ENCODE measurements at places on chromosomes 6 and 20. TPM values are rescaled to one million over a fixed set of nuclear protein-coding genes. Genes with fewer than 3 reads are reported as not detected.
A peak's percentile ranks its signal among the peaks of the same experiment; 100 is the strongest.

DNA sequence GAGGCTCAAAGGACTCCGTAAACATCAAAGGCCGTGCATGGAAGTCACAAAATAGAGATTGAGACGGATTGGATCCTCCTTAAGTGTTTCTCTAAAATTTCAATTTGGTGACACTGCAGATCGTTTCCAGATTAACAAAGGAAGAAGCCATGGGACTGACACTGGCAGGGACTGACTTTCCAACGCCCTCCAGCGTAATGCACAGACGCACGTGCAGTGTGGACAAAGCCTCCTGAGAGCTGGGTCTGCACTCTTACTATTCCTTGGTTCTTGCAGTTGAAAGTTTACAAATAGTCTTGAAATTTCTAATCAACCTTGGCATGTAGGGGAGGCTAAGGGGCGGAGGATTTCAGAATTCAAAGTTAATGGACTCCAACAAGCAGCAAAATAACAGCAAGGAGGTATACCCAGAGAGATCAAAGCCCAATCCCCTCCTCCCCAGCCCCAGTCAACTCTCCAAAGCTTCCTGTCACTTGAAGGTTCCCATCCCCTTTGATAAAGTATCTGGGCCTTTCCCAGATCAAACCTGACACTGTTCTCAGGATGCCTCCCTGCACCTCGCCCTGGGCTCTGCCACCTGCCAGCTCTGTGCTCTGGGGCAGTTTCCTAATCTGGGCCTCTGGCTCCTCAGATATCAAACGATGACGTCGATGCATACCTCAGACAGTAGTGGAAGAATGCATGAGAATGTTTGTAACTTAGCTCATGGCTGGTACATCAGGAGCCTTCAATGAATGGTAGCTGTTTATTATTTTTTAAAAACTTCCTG, 106.5 kb upstream of the TRAF3IP2 start:
- peak; percentile 55 for DNase-seq

DNA sequence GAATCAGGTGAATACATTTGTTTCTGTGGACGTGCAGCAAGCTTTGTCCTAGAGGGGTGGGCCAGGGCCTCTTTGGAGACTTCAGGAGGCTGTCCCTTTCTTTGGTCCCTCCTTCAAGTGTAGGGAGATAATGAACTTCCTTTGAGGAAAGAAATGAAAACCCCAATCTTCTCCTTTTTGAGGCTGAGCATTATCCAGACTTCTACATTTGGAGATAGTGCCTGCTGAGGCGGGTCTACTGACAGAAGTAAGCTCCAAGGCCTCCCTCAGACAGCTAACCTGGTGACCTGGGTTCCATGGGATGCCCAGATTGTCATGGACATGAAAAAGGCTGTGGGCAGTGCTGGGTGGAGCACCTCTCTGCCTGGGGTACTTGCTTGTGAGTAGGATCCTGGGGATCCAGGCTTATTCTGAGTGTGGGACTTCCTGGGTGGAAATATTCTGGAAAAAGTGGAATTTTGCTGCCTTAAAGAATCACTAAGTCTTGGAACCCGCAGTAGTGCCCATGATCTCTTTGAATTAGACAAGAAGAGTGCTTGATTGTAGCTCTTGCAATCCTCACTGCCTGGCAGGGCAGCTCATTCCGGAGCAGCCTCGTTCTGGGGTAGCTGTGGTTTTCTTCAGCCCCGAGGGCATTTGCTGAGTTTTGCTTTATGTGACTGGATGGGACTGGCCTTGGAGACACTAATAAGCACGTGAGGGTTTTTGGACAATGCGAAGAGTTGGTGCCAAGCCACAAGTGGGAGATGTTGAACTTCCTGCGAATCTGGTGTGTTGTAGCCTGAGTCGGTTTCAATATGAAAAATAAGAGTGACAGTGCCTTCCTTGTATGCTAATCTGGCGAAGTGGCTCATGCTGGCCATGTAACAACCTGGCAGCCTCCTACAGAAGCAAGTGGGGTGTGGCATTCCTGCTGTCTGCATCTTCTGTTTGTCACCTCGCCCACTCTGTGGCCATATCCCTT, 28.1 kb downstream of the SNRNP48 start:
- peak; percentile 5 for DNase-seq

GRCh38 chr20:62846166-62846890, 15.3 kb downstream of the TCFL5 start:
- no peak for DNase-seq

- DNase-seq = no peak
Measured at GRCh38 chr6:41187924-41188886, 12.7 kb downstream of the TREML2 start.

GRCh38 chr6:125955973-125956372, 597 bp upstream of the HINT3 start:
- DNase-seq = no peak

Gene COX7A2
- total RNA-seq = 43.1 TPM

GRCh38 chr6:15754035-15754705, 91.3 kb upstream of the DTNBP1 start:
- peak; percentile 17 for DNase-seq

- DNase-seq = no peak
Measured at GRCh38 chr6:3594201-3594600, 137.4 kb upstream of the SLC22A23 start.

Gene HRH3
- total RNA-seq = not detected

DNA sequence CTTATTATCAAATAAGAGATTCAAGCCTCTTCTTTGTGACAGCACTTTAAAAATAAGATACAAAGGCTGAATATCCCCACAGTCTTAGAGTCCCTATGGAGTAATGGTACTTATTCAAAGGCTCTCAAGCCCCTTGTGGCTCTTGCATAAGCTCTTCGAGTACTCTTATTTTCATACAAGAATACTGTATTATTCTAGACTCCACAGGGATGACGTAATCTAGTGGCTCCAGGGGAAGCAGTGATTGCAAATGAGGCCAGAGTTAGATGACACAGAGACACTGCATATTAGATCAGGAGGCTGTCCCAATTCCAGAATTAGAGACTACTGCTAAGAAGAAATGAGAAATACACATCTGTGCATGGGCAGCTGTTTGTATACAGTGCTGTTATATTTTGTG, 1195.9 kb upstream of the MAP3K7 start:
- peak; percentile 22 for DNase-seq

DNA sequence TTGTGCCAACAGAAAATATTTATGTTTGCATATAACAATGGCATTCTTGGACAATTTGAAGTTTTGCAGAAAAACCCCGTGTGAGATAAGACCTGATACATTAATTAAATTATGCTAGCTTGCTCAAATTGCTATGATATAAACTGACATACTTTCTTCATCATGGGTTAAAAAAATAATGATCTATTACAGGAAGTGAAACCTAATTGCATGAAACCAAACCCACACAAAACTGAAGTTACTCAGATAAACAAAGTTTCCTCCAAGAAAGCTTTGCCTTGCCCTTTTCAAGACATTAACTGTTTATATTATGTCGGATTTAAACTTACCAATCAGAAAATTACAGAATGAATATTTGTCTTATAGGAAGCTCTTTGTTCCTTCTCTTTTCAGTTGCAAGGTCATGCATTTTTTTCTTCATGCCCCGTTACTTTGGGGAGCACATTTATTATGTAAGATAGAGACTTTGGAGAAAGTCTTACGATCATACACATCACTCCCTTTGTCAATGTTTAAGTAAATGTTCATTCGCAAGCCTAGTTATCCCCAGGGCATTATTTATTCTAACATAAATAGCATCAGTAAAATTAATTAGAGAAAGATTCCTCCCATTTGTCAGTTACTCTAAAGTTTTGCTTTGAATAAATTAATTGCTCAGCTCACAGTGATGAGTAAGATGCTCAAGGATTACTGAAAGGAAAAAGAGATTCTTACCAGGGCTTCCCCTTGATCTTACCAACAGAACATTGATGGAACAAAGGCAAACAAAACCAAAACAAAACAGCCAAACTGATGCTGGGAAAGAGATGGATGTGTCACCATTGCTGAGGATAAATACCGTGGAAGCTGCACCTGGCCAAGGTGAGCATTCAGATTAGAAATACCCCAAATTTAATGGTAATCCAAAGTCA, 14.8 kb upstream of the TMEM244 start:
- DNase-seq = no peak

- no peak for DNase-seq
Measured at GRCh38 chr6:35037664-35038038, 103.5 kb downstream of the TCP11 start.

Gene SLC26A8
- 0.34 TPM for total RNA-seq

- no peak for DNase-seq
Measured at GRCh38 chr6:158457131-158457530, 102.8 kb upstream of the TMEM181 start.

- no peak for DNase-seq
Measured at GRCh38 chr6:92790381-92790780, 629.0 kb downstream of the EPHA7 start.

- no peak for DNase-seq
Measured at GRCh38 chr20:48804300-48804980, 23.4 kb downstream of the PREX1 start.

- no peak for DNase-seq
Measured at GRCh38 chr20:22775256-22775655, 190.9 kb upstream of the FOXA2 start.

DNA sequence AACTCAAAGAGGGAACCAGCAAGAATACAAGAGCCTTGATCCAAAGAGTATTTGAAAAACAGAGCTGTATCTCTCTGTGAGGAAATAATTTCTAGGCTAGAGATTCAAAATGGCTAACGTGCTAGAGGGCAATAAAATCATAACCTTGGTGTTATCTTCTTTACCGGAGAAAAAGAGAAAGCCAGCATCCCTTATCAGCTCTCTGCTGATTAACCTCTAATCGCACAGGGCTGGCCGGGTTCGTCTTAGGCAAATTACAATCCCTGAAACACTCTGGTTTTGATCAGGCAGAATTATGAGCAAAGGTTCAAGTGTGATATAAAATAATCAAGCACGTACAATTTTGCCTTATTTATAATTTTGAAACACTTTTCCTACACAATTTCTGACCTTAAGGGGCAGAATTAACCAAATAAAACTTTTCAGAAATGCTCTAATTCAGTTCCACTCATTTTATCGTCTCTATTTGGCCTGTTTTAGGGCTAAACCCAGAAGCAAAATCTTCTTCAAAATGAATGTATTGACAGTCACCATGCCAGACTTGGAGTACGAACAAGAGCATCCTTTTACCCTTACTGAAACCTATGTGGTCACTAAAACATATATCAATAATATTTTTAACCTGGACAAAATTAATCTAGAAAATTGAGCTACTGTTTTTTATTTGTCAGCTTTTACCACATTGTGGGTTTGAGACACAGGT, 13.7 kb downstream of the PSMB9 start:
- DNase-seq = no peak

GRCh38 chr6:13796781-13797180, 17.6 kb downstream of the MCUR1 start:
- DNase-seq = no peak

DNA sequence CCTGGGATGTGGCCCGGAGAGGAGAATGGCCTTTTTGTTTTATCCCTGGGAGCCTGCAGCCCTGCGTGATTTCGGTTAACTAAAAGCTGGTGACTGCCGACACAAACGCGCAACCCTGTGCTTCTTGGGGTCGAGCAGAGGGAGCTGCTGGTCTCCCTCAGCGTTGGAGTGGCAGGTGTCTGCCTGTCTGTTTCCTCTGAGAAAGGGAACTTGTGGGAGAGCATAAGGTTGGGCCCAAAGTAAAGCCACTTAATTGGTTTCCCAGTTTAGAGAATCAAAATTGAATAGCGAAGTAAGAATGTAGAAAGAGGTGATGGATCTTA, 500 bp downstream of the LTV1 start:
- DNase-seq = no peak

- DNase-seq = no peak
Measured at GRCh38 chr20:21147593-21147992, 21.7 kb downstream of the KIZ start.

Gene SLC17A2
- total RNA-seq = not detected

DNA sequence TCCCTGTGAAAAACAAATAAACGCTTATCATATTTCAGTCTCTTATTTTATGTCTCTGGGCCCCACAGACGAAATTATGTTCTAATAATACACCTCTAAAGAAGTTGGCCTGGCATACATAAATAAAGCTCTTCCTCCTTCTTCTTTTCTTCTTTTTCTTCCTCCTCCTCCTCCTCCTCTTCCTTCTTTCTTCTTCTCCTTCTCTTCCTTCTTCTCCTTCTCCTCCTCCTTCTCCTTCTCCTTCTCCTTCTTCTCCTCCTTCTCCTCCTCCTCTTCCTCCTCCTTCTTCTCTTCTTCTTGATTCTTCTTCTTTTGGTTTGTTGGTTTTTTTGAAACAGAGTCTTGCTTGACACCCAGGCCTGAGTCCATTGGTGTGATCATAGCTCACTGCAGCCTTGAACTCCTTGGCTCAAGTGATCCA, 41.8 kb upstream of the PTPN1 start:
- no peak for DNase-seq

DNA sequence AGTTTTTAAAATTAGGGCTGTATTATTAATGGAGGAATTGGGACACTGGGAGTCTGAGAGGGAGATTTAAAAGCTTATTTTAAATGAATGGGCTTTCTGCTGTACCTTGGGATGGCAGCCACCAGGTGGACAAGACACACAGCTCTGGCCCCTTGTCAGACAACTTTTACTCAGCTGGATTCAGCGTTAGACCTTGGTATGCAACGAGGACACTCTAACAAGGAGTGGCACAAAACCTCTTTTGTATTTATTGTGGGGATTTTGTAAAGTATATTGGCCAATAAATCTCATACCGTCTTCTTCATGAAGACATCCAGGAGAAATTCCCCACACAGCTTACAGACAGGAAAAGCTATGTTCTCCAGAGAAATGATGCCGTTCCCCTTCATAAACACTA, 105.7 kb downstream of the LCA5 start:
- DNase-seq = no peak

- no peak for DNase-seq
Measured at GRCh38 chr20:35702824-35703695, 3.9 kb downstream of the ROMO1 start.

Gene TRIM40
- not detected for total RNA-seq

GRCh38 chr6:7879980-7880717, 30.4 kb downstream of the TXNDC5 start:
- DNase-seq = no peak

Gene MOCS1
- 19.5 TPM for total RNA-seq

- DNase-seq = peak; percentile 86
Measured at GRCh38 chr6:14316651-14317386, 199.2 kb downstream of the CD83 start.
